ENCODE measurements at places on chromosomes 6 and 20.

GRCh38 chr6:79158856-79159516 is 75.5 kb downstream of the HMGN3 start:
- DNase-seq = no peak

DNA sequence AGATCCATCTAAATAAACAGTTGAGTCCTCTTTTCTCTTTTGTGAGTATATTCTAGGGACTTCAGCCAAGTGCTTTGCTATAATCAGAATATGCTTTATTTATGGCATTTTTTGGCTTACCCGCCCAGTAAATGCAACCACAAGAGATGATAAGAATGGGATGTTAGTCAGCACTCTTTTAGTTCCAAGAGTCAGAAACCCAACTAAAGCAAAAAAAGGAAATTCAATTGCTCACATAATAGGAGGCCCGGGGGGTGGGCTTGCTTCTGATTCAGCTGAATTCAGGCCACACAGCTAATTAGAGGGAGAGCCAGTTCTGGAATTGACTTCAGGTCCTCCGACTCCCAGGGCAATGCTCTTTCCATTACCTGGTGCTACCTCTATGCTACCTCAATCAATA is 250.6 kb downstream of the FARS2 start:
- no peak for DNase-seq

DNA sequence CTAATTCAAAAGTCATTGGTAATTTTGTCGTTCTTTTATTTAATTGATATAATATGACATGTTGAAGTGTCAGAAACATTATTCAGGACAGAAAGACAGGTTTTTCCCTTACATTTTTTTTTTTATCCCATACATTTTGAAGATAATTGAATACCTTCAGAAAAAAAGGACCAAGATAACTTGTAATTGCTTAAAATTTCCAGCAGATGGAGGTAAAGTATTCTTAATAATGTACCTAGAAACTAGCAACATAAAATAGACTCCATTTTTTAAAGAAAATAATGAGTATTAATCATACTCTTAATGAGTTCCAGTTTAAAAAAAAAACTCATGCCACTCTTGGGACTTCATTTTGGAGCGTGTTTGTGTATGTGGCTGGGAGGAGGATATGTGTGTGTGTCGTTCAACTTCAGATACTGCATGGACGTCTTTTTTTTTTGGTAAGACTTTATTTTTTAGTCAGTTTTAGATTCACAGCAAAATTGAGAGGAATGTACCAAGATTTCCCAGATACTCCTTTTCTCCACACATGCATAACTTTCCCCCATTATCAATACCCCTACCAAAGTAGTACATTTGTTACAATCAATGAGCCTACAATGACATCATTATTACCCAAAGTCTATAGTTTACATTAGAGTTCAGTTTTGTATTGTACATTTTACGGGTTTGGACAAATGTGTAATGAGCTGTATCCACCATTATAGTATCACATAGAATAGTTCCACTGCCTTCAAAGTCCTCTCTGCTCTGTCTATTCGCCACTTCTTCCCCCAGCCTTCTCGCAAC is 79.4 kb downstream of the ROS1 start:
- peak; percentile 53 for DNase-seq

DNA sequence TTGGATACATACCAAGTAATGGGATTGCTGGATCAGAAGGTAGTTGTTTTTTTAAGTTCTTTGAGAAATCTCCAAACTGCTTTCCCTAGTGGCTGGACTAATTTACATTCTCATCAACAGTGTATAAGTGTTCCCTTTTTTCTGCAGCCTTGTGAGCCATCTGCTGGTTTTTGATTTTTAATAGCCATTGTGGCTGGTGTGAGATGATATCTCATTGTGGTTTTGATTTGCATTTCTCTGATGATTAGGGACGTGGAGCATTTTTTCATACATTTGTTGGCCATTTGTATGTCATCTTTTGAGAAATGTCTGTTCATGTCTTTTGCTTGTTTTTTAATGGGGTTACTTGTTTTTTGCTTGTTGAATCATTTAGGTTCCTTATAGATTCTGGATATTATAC is 34.8 kb downstream of the TOP1 start:
- no peak for DNase-seq

- DNase-seq = no peak
Observed at GRCh38 chr20:58523971-58524315, 8.7 kb upstream of the APCDD1L start.

DNA sequence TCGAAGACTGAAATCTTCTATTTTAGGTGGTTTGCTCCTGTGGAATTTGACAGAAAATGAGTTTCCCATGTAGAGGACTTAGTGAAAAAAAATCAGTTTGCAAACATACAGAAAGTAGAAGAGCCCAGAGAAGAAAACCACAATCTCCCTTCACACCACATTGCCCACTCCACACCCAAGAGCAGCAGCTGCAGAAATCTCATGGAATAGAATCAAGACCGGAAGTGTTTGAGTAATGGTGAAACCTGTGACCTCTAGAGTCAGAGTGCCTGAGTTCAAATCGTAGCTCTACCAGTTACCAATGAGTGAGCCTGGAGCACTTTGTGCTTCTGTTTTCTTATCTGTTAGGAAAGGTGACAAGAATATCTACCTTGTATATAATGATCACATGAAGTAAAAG is 4.6 kb downstream of the SIRPG start:
- DNase-seq = no peak

DNA sequence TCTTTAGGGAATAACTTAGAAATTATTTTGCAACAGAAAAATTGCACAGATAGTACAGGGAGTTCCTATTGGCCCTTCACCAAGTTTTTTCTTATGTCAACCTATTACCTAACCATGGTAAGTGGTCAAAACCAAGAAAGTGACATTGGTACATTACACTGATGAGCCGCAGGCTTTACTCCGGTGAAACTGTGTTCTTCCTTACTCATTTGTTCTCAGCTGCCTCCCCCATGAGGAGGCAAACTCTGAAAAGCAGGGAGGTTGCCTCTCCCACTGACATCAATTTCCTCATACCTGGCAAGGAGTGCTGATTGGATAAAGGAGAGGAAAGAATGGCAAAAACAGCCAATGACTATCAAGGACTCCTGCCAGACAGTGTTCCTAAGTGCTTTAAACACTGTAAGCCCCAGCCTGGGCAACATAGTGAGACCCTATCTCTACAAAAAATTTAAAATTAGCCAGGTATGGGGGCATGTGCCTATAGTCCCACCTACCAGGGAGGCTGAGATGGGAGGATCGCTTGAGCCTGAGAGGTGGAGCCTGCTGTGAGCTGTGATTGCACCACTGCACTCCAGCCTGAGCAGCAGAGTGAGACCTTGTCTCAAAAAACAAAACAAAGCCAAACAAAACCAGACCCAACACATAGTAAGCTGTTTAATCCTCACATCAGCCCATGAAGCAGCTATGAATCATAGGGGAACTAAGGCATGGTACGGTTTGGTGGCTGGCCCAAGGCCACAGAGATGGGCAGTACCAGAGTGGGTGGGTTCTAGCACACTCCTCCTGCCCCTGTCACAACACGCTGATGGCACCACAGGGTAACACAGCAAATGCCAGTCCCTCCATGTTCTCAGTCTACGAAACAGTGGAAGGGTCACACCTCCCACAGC is 24.7 kb downstream of the C20orf203 start:
- DNase-seq = no peak

- DNase-seq = no peak
Observed at GRCh38 chr6:117188627-117189201, 76.6 kb upstream of the VGLL2 start.

- no peak for DNase-seq
Observed at GRCh38 chr20:17958373-17959256, 10.0 kb downstream of the SNX5 start.

- no peak for DNase-seq
Observed at GRCh38 chr20:13870170-13870748, 85.4 kb downstream of the NDUFAF5 start.

- no peak for DNase-seq
Observed at GRCh38 chr20:56328861-56329260, 29.9 kb upstream of the FAM210B start.

- DNase-seq = no peak
Observed at GRCh38 chr20:25300496-25301170, 52.7 kb downstream of the PYGB start.

DNA sequence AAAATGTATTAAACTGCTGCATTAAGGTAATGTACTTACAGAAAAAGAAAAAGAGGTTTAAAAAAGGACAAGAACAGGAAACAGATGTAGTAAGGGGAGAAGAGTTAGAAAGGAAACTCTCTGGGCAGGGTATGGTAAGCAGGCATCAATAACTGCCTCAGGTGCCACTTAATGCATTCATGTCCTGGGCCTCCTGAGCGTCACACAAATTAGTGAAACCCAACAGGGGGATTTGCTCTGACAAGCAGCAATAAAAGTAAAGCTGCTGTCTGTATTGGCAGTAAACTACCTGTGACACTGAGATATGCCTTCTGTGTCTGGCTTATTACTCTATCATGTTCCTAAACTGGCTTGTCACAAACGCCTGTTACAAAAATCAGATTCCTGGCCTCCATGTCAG is 1.5 kb upstream of the EFHC1 start:
- DNase-seq = no peak

GRCh38 chr20:3237958-3238615 is 903 bp downstream of the SLC4A11 start:
- DNase-seq = no peak

DNA sequence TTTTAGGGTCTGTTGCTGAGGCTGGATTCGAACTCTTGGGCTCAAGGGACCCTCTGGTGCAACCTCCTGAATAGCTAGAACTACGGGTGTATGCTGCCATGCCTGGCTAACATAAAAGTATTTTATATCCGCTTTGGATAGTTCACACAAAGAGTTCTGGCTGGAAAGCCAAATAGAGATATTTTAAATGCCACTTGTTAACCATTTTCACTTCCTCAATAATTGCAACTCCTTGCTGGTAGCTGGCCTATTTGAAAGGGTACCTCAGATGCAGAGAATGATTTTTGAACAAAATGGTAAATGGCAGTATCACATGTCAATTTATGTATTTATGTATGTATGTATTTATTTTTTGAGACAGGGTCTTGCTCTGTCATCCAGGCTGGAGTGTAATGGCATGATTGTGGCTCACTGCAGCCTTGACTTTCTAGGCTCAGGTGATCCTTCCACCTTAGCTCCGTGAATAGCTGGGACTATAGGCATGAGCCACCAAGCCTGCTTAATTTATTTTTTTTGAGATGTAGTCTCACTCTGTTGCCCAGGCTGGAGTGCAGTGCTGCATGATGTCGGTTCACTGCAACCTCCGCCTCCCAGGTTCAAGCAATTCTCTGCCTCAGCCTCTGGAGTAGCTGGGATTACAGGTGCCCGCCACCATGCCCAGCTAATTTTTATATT is 12.9 kb upstream of the JARID2 start:
- DNase-seq = no peak

DNA sequence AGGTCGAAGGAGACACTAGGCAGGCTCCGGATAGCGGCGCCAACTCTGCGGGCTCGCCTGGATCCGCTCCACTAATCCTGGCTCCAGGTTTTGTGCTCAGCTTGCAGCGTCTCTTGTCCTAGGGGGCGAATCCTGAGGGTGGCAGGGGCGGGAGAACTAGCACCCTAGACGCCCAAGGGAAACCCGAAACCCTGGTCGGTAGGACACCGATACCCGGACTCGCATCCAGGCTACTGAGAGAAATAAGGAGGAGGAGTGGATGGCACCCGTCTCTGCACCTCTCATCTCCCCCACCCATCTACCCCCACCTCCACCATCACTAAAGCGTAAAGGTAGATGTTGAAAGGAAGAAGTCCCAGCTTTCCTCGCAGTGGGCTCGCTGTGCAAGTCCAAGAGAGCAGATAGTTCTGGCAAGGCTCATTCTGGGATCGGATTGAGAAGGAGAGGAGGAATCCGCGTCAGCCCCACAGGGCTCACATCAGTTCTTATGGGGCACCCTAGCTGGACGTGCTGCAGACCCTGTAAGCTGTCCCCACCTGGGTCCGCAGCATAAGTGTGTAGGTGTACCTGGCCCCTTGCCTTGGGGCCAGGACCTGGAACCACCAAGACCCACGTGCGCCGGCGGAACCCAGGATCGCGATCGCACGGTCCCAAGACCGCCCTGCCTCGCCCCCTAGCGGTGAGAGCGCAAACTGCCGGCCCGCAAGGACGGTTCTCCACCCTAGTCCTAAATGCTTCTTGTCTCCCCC is 6.9 kb downstream of the SLC32A1 start:
- DNase-seq = peak; percentile 46

GRCh38 chr6:32974541-32975308 is 6.3 kb downstream of the BRD2 start:
- DNase-seq = no peak

DNA sequence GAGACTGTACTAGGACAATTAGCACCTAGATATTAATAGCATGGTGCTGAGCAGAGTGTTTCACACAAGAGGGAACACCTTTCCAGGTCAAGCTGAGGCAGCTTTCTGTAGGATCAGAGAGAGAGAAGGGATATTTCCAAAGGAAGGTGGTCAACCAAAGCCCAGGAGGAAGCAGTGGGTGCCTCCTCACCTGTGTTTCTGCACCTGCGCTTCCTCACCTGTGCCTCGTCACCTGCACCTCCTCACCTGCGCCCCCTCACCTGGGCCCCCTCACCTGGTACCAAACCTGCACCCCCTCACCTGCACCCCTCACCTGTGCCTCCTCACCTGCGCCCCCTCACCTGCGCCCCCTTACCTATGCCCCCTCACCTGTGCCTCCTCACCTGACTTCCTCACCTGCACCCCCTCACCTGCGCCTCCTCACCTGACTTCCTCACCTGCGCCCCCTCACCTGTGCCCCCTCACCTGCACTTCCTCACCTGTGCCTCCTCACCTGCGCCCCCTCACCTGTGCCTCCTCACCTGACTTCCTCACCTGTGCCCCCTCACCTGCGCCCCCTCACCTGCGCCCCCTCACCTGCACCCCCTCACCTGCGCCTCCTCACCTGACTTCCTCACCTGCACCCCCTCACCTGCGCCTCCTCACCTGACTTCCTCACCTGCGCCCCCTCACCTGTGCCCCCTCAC is 67.9 kb downstream of the TTLL2 start:
- no peak for DNase-seq

DNA sequence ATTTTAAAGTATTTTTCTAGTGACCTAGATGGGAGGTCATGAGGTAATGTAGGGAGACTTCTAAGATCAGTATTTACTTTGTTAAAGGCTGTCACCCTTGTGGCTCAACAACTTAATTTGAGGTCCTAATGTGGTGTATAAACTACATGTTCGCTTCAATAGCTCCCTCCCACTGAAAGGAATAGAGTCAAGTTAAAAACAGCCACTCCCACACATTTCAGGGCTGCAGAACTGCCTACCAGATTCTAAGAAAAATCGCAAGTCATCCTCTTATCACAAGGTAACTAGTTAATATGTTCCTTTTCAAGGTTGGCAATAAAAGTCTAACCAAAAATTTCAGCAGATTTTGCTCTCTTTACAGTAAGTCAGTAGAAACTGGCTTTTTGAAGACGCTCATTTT is 15.1 kb downstream of the GSTA1 start:
- no peak for DNase-seq

Measured in G401 (cell line).